ENCODE measurements at places on chromosomes 1 and 21.

DNA sequence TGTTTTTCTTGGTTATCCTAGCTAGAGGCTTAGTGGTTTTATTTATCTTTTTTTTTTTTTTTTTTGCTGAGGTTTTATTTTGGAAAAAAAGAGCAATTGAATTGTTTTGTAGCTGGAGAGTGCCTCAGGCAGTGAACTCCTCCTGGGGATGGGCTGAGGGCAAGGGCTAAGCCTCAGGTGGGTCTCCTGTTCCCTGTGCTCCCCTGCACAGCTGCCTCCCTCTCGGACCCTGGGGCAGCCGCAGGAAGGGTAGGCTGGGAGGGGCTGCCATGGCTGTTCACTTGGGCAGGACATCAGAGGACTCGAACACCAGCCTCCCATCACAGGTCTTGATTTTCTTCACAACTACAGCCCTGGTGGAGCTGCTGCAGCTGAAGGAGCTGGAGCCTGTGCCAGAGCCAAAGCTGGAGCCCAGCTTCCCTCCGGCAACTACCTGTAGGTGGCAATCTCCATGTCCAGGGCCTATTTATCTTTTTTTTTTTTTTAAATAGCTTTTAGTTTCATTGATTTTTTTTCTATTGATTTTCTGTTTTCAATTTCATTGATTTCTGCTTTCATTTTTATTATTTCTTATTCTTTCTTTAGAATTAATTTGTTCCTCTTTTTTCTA, 28.9 kb downstream of the LEPR start:
- DNase-seq, result no peak

GRCh38 chr1:115184951-115185331, 95.6 kb upstream of the TSPAN2 start:
- no peak for DNase-seq

DNA sequence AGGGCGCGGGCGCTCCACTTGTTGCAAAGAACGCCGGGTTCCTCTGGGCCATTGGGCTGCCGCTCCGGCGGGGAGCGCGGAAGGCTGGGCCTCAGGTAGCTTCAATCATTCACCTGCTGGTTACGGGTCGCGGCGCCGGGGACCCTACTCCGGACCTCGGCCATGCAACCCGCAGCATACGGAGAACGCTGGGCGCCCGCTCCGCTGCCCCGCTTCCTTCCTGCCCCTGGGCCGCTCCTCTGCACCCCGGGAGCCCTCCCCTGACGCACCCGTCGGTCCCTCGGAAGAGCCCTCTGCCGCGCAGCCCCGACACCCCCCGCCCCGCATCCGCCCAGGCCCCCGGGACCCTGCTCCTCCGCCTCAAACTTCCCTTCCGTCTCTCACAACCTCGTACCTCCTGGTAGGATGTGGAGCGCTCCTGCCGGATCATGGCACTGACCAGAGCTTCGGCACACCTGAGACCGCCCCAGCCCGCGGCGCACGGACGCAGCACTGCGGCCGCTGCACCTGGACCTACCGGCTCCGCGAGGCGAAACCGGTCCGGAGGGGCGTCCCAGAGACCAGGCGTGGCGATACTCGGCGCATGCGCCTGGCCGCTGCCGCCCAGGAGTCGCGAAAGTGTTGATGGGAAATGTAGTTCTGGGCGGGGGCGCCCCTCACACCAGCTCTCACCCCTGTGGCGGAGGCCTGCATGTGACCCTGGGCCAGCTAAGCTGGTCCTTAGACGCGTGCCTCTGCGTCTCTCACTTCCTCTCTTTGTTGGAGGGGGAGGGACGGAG, at the start of gene PACC1:
PACC1 (minus strand) TSS at position 559 of the 779 bp plus-strand sequence; CDS start at position 430, 129 bp downstream.
- DNase-seq, result peak; percentile 91

DNA sequence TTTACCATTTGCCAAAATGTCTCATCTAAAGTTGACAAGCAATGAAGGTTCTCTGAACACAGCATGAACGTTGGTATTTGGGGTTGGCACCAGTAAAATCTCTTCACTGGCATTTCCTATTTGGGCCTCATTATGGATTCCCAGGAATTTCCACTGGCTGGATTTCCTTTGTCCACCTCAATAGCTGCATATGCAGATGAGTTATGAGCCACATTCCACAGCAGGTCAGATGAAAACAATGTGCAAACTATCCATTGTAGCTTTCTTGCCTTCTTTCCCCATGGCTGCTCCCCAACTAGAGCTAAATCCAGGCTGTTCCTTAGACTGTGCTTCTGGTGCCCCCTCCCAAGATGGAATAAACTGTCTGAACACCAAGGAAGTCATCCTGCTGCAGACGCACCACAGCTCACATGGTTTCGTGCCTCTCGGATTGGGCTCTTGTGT, 168.1 kb upstream of the FGGY start:
- DNase-seq, result no peak

DNA sequence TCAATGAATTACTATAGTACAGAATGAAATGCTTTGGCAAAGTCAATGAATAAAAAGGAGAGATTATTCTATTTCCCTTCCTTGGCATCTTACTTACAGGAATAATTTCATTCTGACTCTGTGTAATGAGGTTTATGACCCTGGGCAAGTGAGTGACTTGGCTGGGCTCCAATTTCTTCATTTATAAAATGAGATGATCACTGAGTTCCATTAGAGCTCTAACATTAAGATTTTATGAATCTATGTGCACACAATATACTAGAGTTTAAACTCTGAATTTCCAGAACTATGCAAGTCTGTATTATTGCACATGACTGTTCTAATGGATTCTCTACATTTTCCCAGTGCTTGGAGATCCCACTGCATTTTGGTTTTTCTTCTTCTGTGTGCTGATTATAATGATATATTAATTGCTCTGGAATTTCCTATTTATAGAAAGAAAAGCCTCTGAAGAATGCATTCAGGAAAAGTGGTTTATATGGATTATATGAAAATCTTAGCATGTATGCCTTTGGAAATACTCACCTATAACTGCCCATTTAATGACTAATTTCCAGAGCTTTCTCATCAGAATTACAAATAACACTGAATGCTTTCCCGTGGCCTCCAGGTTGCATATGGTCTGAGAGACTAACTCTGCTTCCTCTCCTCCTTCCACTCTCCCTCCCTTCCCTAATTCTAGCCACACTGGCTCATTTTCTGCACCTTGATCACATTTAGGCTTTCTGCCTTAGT, 97.4 kb upstream of the CHRM3 start:
- no peak for DNase-seq

GRCh38 chr1:43460988-43461693, 7.4 kb upstream of the HYI start:
- DNase-seq, result no peak

- DNase-seq, result no peak
These were observed 326.1 kb upstream of the BEND5 start for GRCh38 chr1:49102752-49103151.

DNA sequence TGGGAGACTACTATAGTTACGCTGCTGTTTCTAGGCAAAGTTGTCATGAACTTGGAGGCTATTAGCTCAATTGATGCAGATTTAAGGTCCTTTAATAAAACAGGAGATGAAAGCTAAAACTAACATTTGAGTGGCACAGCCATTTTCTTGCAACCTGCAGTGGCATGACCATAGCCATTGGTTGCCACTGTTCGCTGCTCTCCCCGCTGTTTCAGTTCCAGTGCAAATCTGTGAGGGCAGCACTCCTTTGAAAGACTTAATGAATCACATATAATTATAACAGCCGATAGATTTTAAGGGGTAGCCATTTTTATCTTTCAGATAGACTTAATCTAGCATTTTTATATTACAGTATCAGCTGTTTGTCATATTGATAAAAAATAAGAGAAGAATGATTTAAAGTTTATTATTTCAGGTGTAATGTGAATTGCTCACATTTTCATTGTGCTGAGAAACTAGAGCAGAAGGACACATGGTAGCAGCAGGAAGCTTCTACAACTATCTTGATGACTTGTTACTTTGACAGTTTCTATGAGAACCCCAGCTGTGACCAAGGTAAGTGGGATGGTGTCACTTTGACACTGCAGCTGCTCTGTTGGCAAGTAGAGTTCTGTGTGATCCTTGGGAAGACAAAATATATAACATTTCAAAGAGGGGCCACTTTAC, 203.7 kb downstream of the PLA2G4A start:
- no peak for DNase-seq

- no peak for DNase-seq
These were observed 106.7 kb upstream of the SLC5A9 start for GRCh38 chr1:48115835-48116234.

- no peak for DNase-seq
These were observed 13.1 kb upstream of the L1TD1 start for GRCh38 chr1:62181532-62181931.

- no peak for DNase-seq
These were observed 26.1 kb downstream of the WNT9A start for GRCh38 chr1:227921461-227922185.

- DNase-seq, result no peak
These were observed 9.8 kb upstream of the LINGO4 start for GRCh38 chr1:151814971-151815545.

GRCh38 chr21:34131586-34131985, 58.2 kb downstream of the MRPS6 start:
- DNase-seq, result no peak

- no peak for DNase-seq
These were observed 522.9 kb downstream of the LRRIQ3 start for GRCh38 chr1:73674945-73675561.

DNA sequence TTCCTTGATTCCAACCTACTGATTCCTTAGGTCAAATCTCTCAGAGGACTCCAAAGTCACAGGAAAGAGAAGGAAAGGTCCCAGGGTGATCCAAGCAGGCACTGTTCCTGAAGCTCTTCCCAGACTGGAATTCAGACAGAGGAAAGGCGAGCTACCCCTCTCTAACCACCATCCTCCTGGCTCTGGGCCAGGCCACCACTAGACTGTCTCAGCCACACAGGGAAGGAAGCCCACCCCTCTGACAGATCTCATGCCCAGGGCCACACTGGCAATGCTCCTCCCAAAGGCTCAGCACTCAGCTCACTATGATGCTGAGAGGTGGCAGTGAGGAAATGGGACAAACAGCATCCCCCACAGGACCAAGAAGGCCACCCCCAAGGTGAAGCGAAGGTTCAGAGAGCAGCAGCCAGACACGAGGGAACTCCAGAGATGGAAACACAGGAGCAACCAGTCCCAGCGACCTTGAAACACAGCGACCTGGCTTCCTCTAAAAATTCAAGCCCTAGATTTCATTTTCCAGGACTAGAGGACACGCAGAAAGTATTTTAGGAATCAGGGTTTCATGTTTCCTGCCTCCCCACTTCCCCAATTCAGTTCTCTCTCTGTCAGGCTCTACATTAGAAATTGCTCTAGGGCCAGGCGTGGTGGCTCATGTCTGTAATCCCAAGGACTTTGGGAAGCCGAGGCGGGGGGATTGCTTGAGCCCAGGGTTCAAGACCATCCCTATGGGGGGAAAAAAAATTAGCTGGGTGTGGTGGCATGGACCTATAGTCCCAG, 18.8 kb downstream of the PIK3C2B start:
- no peak for DNase-seq

DNA sequence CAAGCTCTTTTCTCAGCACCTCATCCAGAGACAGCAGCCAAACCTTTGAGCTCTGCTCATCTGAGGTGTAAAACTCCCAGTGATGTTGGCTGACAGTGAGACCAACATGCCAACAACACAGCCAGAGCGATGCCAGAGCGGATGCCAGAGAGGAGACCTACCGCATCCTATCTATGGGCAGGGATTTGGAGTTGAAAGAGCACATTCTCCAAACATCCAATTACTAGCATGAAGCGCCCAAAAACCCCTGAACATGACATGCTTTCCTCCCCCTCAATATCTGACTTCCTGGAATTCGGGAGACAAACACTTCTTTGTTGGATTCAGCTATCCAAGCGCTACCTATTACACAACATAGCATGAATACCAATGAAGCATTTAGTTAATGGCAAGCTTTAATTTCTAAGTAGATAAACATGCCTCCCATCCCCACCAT, 23.1 kb upstream of the PAXBP1 start:
- DNase-seq, result no peak

DNA sequence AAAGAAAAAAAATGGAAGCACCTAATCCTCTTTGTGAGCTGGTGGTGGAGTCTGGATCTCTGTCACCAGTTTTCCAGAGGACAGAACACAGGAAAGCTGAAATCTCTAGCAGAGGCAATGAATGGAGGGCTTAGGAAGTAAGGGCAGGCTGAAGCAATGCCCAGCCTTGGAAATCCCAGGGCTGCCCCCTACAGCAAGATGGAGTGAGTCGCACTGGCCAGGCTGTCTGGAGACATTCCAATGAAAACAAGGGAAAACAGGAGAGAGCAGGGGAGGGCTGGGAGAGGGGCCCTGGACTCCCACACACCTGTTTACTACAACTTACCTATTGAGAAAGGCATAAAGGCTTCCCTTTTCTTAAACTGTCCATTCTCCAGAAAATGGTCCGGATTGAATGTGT, 25.9 kb downstream of the CYP2J2 start:
- DNase-seq, result no peak

DNA sequence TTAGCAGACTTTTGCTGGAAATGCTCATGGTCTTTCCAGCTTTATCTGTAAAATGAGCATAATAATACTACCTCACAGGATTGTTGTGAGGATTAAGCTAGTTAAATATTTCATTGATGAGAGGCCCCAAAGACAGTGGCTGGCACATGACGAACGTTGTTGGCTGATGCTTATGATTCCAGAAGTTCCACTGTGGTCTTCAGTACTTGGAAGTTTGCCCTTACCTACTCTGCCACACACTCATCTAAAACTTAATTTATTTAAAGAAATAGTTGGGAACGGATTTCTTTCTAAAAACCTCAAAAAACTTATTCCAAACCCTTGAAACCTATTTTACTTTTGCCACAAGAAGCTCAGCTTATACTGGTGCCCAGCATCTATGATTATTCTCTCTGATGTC, 170.7 kb downstream of the DHRS3 start:
- no peak for DNase-seq

- DNase-seq, result no peak
These were observed 11.8 kb downstream of the VAMP4 start for GRCh38 chr1:171730052-171730451.

- DNase-seq, result no peak
These were observed 1.6 kb downstream of the C1orf226 start for GRCh38 chr1:162383091-162383490.

- no peak for DNase-seq
These were observed 18.5 kb downstream of the TNFRSF1B start for GRCh38 chr1:12185036-12185917.

GRCh38 chr1:87644579-87645190, 316.0 kb downstream of the LMO4 start:
- no peak for DNase-seq

GRCh38 chr1:82015444-82015843, 214.7 kb downstream of the ADGRL2 start:
- no peak for DNase-seq

GRCh38 chr1:59574085-59574484, 240.7 kb upstream of the HOOK1 start:
- no peak for DNase-seq

DNA sequence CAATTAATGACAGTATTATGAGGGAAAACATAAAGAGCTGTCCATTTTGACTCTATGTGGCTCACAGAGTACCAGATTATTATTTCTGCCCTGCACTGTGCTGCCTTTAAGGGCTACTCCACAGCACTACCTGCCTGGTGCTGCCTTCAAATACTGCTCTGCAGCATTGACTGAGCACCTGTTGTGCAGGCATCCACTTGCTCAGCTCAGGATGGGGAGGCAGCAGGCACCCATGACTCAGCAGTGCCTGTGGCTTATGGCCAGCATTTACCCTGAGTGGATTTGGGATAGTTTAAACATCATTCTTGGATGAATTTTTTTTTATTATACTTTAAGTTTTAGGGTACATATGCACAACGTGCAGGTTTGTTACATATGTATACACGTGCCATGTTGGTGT, 953 bp upstream of the KPRP start:
- DNase-seq, result no peak
